ENCODE measurements at places on chromosomes 4 and X.

DNA sequence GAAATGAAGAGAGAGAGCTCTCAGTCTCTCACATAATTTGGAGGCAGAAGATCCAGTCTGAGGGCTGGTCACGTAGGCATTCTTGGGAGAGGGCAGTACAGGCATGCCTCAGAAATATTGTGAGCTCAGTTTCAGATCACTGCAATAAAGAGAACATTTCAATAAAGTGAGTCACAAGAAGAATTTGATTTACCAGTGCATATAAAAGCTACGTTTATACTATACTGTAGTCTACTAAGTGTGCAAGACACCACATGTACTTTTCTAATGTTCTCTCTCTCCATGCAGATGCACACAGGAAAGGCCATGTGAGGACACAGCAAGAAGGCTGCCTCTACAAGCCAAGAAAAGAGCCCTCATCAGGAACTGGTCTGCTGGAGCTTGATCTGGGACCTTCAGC, 583.5 kb upstream of the FAT1 start:
- no peak for DNase-seq

DNA sequence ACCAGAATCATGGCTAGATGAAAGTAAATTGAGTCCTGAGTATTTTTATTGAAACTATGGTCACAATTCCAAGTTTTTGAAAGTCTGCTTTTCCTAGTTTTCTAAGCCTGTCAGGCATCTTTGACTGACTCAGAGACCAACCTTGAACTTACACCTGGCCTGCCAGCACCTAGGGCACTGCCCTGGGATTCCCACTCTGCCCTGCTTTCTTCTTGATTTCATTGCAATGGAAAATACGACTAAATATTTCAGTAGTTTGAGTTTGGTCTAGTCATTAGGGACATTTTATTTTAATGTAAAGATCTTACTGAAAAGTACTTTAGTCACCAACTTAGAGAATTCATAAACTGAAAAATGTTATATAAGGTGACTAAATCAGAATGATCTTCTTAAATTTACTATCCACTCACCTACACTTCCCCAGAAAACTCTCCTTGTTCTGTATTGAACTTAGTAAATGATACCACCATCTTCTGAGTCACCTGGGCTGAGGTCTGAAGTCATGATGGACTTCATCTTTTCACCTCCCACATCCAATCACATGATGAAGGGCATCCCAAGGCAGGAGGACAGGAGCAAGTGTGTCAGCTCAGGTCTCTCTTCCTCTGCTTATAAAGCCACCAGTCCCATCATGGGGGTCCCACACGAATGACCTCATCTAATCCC, 11.6 kb upstream of the PYURF start:
- no peak for DNase-seq

DNA sequence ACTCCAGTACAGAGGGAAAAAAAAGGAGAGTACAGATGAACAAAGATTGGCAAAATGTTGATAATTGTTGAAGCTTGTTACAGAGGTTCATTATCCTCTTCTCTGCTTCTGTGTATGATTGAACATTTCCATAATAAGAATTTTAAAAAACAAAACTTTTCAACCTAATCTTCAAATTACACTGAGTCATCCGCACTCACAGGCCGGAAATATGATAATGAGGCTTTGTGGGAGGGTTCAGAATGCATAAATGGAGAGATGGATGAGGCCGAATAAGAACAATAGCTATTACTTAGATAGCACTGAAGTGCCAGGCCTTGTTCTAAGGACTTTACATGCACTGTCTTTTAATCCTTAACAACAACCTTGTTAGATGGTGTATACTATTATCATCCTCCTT, 4.6 kb upstream of the ERCC6L start:
- no peak for DNase-seq

GRCh38 chr4:47703956-47704355, 133.9 kb downstream of the CORIN start:
- DNase-seq, result no peak

GRCh38 chr4:124804041-124804440, 91.5 kb upstream of the ANKRD50 start:
- DNase-seq, result no peak

- DNase-seq, result no peak
Measured at GRCh38 chrX:48794340-48794910, 7.4 kb upstream of the HDAC6 start.
